ENCODE measurements at places on chromosomes 12 and 14.

DNA sequence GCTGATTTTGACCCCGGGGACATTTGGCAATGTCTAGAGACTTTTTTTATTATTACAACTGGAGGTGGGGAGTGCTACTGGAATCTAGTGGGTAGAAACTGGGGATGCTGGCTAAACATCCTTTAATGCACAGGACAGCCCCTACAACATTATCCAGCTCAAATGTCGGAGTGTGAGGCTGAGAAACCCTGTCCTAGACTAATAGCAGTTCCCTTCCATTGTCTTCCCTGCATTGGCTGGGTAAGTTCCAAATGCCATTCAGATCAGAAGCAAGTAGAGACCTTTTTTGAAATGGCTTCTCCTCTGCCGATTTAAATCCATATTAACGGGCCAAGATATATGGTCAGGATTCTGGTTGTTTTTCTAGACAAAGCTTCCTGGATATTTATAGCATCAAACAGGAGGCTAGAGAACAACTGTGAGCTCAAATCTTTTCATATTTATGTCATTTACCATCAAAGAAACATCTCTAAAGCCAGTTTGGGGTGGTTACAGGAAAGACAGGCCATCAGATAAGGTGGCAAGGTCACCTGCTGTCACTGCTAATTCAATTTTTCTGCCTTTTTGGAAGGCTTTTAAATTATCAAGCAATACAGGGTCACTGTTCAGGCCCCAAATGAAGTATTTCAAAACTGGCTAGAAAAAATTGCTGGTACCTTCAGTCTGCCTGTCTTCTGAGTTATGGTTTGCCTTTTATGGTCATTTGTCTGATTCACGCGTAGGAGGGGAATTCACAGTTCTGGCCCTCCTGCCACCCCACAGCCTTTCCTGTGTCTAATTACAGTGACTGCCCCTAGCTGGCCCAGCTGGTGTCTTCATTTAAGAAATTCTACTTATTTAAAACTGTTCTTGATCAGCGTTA, 20.1 kb upstream of the AKAP5 start:
- DNase-seq: peak; percentile 61

DNA sequence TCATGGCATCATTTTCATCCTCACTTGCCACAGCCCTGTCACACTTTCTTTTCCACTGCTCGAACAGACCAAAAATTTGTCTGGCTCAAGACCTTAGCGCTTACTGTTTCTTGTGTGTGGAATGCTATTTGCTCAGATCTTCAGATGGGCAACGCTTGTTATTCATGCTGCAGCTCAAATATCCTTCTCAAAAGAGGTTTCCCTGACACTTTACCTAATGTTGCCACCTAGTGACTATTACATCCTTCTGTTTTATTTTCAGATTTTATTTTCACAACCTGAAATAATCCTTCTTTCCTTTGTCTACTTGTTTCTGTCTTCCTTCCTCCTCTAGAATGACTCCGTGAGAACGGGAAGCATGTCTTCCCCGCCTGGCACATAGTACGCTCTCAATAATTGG, 5.6 kb downstream of the FBXO33 start:
- no peak for DNase-seq

GRCh38 chr14:42504433-42504832, 897.8 kb downstream of the LRFN5 start:
- DNase-seq: no peak

GRCh38 chr14:29804481-29805266, 123.0 kb downstream of the PRKD1 start:
- no peak for DNase-seq

DNA sequence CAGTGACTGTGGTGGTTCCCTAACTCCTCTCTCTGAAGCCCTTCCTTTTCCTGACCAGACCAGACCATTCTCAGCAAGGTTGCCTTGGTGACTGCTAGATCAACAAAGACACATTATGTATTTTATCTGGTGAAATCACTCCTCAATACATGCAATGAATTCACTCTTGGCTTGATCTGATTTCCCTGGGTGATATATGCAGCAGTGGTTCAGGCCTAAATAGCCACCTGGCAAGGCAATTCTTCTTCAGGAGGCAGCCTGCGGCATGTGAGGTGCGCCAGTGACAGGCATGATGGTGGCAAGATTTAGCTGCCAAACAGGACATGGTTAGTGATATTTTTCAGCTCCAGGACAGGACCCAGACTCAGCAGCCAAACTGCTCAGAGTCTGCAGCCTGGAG, 350.3 kb upstream of the CCDC196 start:
- DNase-seq: no peak

- no peak for DNase-seq
Measured at GRCh38 chr14:95039993-95040348, 117.4 kb downstream of the DICER1 start.

DNA sequence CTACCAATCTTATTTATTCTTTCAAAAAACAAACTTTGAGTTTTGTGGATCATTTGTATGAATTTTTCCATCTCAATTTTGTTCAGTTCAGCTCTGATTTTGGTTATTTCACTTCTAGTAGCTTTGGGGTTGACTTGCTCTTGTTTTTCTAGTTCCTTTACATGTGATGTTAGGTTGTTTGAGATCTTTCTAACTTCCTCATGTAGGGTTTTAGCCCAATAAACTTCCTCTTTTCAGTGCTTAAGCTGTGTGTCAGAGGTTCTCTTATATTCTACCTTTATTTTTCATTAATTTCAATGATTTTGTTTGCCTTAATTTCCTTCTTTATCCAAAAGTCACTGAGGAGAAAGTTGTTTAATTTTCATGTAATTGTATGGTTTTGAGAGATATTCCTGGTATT, 860.4 kb upstream of the FBXO33 start:
- DNase-seq: no peak

DNA sequence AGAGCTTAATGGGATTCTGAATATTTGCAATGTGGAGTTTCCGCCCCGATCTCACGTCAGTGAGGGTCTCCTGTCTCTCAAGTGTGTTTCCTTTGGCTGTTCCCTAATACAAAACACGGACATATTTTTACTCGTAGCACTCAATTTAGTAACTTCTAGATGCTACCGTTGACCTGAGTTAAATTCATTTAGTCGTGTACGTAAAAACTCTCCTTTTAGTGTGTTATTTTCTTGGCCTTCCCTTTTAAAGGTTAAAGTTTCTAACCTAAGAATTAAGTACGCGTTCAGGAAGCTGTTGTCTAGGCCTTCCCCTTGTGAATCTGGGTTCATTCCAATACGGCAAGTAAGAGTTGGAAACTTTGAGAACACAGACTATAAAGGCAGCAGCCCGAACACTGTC, 64.4 kb downstream of the DDX51 start:
- no peak for DNase-seq

- DNase-seq: peak; percentile 9
Measured at GRCh38 chr14:57486767-57487379, 6.8 kb downstream of the CCDC198 start.

- DNase-seq: no peak
Measured at GRCh38 chr12:109760031-109760929, 46.7 kb downstream of the FAM222A start.

DNA sequence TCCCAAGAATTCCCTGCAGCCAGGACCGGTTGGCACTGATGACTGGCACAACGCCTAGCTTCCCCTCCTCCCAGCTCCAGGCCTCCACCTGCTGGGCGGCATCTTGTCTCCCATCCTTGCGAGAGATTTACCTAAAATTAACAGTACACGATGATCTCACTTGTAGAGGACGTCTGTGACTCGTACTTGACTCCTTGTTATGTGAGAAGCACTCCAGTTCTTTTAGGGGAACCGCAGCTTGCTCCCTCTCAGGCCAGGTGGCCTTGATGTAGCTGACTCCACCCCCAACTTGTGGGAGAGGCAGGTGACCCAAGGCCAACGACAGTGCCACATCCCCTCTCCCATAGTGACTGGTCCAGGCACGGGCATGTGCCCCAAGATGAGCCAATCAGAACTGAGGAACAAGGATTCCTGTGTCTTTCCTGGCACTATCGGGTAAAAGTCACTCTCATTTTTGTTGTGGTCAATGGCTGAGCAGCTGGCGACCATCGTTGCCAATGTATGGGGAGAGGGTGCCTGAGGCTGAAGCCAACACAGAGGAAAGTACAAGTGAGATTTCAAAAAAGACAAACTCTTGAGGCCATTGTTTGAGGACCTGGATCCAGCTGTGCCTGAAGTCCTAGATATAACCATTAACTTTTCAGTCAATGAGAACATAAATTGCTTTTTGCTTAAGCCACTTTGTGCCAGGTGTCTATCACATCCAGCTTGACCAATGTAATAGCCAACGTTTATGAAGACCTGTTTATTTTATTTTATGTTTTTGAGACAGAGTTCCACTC, 208.7 kb downstream of the RBM19 start:
- no peak for DNase-seq

GRCh38 chr12:2691006-2691344, 103.8 kb upstream of the FKBP4 start:
- peak; percentile 47 for DNase-seq

- no peak for DNase-seq
Measured at GRCh38 chr12:11564984-11565651, 84.4 kb upstream of the ETV6 start.

DNA sequence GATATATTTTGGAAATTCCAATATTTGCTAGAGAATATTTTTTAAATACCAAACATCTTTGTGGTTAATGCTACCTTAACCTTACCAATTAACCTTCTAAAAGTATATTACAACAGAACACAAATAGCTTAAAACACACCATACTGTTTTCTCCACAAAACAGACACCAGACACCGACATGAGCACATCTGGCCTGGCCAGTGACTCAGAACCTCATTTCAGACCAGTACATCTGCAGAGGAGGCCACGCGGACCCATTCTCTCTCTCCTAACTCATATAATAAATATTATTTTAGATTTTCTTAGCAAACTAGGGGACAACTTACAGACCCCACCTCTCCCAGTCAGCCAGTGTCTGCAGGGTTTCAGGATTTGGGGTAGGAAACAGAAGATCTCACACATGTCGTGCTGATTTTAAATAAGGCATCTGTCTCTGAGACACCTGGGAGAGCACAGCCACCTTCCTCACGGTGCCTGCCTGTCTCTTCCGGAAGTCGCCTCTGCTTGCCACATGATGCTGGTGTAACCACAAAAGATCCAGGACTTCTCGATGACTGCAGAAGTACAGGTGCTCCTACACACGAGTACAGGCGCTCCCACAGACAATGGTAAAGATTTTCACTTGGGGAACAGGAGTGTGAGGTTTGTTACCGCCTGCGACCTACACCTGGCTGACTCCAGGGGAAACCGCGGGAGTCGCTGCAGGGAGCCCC, 9.7 kb upstream of the ANKLE2 start:
- peak; percentile 65 for DNase-seq

DNA sequence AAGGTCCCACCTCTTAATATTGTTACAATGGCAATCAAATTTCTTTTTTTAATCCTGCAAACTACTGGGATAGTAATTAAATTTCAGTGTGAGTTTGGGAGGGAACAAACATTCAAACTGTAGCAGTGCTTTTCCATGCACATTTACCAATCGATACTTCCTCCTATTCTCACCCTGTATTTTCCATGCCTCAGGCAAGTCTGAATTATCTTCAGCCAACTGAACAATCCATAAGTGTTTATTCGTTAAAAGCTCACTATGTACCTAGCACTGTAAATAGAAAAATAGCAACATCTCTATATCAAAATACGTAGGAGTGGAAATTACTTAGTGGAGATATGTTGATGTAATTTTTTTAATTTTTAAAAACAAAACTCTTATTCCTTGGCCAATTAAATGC, 43.5 kb downstream of the CCDC177 start:
- DNase-seq: no peak

DNA sequence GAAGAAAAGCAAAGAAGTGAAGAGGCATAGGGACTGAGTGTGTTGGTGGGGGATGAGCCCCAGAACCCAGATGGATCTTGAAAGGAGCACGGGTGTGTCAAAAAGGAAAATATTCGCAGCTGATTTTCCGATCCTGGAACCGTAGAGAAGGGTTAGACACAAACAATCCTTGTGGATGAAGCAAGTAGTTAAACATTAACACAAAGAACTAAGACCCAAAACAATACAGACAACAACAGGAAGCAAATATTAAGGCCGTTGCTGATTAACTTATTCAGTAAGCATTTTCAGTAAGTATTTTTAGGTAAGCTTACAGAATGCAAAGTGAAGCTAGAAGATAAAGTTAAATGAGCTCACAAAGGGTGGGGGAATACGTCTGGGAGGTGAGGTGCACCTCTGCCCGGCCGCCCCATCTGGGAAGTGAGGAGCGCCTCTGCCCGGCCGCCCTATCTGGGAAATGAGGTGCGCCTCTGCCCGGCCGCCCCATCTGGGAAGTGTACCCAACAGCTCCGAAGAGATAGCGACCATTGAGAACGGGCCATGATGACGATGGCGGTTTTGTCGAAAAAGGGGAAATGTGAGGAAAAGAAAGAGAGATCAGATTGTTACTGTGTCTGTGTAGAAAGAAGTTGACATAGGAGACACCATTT, 62.8 kb upstream of the PRB2 start:
- no peak for DNase-seq

- no peak for DNase-seq
Measured at GRCh38 chr14:97315790-97316189, 518.6 kb downstream of the VRK1 start.

- DNase-seq: no peak
Measured at GRCh38 chr12:20482491-20483054, 114.2 kb downstream of the PDE3A start.

DNA sequence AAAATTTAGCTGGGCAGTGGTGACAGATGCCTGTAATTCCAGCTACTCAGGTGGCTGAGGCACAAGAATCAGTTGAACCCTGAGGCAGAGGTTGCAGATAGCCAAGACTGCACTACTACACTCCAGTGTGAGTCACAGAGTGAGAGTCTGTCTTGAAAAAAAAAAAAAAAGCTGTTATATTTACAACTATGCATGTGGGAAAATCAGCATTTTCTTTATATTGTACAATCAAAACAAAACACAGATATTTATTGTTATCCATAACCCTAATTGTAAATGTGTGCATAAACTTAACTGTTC, 12.5 kb downstream of the C1R start:
- DNase-seq: no peak

DNA sequence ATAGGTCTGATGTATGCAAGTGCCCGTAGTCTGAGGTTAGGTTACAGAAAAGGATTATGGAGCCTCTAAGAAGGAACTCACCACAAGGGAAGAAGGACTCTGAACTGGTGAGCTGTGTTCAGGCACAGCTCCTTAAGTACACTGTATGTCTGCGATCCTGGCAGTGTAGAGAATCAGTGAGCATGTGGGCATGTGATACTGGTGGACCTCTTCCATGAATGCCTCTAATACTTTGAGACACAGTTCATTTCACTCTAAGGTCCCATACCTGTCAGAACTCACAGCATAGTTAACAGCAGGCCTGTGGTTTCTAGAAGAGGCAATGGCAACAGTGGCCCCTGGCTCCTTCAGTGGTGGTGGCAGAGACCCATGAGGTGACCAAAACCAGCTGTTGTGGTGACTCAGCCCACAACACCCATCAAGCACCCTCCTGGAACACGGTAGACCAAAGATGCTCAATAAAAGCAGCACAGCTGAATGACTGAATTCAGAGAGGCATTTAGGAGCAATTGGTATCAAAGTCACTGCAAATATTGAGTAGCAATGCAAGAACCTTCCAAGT, 6.9 kb upstream of the OR6J1 start:
- no peak for DNase-seq

All from germinal center (tissue), 1 donor.